ENCODE measurements at places on chromosomes 7 and 10.

DNA sequence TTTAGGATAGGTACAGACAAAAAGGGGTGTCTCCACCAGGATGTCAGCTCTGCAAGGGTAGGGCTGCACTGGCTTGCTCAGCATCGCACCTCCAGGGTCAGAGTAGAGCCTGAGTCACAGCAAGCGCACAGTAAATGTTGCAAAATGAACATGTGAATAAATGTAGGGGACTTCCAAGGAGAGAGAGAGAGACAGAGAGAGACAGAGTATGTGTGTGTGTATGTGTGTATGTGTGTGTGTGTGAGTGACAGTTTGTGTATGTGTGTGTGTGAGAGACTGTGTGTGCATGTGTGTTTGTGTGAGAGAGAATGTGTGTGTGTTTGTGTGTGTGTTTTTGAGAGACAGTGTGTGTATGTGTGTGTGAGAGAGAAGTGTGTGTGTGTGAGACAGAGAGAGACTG, 163.3 kb downstream of the RPS24 start:
- DNase-seq, result no peak

- no peak for DNase-seq
Observed at GRCh38 chr7:139078399-139078798, 31.1 kb downstream of the ZC3HAV1 start.

DNA sequence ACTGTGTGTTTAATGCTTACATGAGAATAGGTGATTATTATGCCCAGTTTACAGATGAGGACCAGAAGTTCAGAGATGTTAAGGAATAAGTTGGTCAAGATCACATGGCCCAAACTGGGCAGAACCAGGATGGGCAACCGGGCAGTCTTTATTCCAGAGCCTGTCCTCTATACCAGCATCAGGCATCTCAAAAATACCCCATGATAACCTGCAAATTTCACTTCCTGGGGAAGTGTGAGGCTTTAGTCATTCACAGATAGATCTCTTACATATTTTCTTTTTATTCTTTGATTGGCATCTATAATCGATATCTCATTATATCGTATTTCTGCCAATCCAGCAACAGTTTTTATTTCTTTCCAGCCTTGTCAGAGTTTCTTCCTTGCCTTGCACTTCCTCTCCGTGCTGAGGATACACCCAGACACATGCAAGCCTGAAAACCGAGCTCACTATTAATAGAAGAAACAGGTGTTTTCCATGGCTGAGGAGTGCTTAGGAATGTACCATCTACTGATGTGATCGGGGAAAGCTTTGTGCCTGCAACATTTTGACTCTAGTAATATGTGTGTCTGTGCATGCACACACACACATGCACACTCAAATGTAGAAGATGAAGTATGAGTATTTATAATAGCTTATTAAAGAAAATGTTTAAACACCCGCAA, 82.4 kb downstream of the CREM start:
- no peak for DNase-seq

- DNase-seq, result no peak
Observed at GRCh38 chr10:132469197-132469884, 68.2 kb upstream of the INPP5A start.

DNA sequence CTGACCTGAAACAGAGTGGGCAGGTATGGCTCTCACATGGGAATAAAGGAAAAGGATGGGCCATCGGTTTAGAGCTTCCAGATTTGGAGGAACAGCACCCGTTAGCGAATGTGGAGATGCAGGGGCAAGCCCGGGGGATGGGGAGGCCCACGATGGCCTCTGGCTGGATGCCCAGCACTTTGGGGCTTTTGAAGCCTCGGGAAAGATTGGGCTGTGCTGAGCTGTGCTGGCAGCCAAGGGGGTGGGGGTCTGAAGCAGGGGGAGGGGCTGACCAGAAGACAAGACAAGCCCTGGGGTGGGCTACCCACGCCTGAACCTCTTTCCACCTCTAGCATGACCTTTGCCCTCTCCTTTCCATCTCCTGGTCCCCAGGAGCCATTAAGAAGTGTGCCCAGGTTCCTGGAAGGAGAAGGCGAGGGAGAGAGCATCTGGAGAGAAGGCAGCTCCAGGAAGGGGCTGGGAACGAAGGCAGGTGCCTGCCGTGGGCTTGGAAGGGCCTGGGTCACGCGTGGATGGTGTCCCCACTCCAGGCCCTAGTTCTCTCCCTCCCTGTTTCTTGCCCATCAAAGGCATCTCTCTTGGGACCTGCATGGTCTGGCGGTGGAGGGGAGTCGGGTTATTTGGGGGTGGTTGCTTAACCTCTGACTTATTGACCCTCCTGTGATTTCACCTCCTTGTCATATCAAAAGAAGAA, 39.7 kb downstream of the JAKMIP3 start:
- no peak for DNase-seq

DNA sequence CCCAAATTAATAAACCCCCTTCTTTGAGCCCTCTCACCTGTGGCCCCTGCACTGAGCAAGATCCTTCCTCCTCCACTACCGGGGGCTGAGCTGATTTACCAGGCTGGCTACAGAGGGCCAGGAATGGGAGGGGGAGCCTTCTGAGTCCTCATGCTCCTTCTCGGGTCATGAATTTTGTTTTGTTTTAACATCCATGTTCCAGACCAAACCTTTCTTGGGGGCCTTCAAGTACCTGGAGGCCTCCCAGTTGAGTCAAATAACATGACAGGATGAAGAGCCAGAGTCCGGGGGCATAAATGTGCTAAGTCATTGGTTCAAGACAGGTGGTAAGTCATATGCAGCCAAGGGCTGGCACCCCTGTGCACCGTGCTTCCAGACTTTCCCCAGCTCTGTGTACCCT, 39.6 kb downstream of the AFAP1L2 start:
- no peak for DNase-seq

DNA sequence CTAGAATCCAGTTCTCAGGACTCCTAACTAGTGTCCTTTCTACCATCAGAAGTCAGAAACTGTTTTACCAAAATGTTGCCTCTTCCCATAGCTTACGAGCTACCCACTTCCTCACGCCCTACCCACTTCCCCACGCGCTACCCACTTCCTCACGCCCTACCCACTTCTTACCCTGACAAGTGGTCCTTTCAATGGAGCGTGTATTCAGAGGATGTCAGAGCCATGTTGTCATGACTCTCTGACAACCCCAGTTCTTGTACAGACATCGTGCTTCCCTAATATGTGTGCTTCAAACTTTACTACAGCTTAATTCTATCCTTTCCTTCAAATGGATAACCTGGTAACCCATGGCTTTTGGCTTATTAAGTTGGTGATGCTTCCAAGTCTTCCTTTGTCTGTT, 84.8 kb upstream of the PHF14 start:
- DNase-seq, result no peak

- no peak for DNase-seq
Observed at GRCh38 chr7:101951757-101952156, 134.3 kb downstream of the CUX1 start.

DNA sequence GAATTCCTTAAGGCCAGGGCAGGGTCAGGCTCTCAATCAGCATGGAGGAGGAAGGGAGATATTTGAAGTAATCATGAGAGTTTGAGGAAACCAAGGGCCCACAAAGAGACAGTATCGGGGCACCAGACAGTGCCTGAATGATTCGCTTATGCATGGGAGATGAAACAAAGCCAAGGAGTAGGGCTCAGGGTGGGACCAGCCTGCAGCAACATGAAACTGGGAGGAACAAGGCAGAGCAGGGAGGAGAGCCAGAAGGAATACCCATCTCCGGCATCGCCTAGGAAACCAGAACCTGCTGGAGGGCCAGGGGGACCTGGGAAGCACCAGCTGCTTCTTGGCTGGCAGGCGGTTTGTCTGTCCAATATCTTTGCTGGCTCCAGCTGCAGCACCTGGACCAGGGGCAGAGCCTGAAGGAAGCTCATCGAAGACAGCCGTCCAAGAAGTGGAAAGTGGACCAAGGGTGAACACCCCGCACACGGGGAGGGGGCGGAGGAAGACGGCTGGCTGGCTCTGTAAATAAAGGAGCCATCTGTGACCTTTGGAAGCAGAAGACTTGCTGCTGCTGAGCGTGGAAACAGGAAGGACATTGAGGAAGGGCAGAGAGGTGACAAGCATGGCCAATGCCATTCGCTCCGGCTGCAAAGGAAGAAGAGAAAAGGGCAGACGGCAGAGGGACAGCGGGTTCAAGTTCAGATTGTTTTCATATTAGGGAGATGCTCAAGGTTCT, 34.4 kb upstream of the ECHDC3 start:
- DNase-seq, result no peak

GRCh38 chr10:11411926-11412545, 199.4 kb downstream of the USP6NL start:
- no peak for DNase-seq

- DNase-seq, result peak; percentile 42
Observed at GRCh38 chr7:107742678-107743566, 1.0 kb upstream of the CBLL1 start.

DNA sequence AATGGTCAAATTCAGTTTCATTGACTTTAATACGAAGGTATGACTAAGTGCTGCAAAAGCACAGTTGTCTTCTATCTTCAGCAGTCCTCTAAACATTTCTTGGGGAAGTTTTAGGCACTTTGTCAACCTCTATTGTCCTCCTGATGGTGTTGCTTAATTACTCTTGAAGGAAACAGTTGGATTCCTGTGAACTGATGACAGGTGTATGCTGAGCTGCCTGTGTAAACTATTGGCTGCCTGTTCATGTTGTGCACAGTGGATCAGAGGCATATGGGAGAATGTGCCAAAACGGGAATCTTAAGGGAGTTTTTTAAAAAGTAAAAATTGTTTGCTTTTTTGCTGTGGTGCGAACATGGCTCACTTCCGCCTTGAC, 221.0 kb downstream of the AUTS2 start:
- no peak for DNase-seq

- no peak for DNase-seq
Observed at GRCh38 chr7:64811767-64812166, 17.5 kb downstream of the ZNF138 start.

- DNase-seq, result no peak
Observed at GRCh38 chr7:33854801-33855350, 50.5 kb upstream of the BMPER start.

GRCh38 chr10:93566435-93567276, at the start of gene FFAR4:
Gene FFAR4, plus strand, starts transcription at chr10:93566665. Its CDS starts 56 bp downstream, at chr10:93566721.
- DNase-seq, result no peak

- DNase-seq, result no peak
Observed at GRCh38 chr10:15571575-15571974, 148.1 kb downstream of the ITGA8 start.

- DNase-seq, result no peak
Observed at GRCh38 chr10:93293999-93294398, 188.1 kb downstream of the MYOF start.

GRCh38 chr7:44061645-44062179, 3.7 kb downstream of the PGAM2 start:
- no peak for DNase-seq

DNA sequence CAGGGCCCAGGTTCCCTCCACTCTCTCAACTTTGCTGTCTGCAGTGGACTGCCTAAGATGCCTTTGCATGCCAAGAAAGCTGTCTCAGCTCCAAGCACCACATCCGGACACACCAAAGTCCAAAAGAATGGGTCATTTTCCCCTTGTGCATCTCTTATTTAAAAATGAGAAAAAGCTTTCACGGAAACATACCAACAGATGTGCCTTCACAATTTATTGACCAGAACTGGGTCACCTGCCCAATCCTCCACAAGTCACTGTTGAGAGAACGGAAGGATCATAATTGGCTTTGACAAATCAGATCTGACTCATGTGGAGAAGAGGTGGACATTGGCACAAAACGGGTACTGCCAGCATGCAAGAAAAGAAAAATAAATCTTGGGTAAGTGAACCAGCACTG, 258.3 kb downstream of the SNX13 start:
- DNase-seq, result no peak

DNA sequence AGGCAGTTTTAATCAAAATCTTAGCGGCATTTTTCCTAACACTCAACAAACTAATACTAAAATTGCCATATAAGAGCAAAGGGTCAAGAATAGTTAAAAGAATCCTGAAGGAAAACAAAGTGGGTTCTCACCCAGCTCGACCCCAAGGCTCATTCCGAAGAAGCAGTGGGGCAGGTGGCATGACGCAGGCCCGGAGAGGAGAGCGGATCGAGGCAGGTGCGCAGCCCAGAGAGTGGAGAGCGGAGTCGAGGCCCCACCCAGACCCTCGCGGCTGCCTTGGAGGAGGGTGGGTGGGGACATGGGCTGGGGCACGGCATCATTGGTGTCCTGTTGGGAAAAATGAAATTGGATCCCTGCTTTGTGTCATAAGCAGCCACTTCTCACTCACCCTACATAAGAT, 109.8 kb downstream of the INPP5A start:
- DNase-seq, result no peak

GRCh38 chr10:86650151-86650550, 4.2 kb upstream of the OPN4 start:
- DNase-seq, result no peak

GRCh38 chr10:124252097-124252715, 158.8 kb upstream of the CHST15 start:
- no peak for DNase-seq

Measured in cerebellar nuclear complex (tissue), 1 donor.